ENCODE measurements at places on chromosomes 3 and 15.

- DNase-seq = no peak
These were observed 22.9 kb upstream of the TRA2B start for GRCh38 chr3:185960522-185961288.

GRCh38 chr3:196894557-196895295 is 27.0 kb downstream of the SENP5 start:
- DNase-seq = no peak

DNA sequence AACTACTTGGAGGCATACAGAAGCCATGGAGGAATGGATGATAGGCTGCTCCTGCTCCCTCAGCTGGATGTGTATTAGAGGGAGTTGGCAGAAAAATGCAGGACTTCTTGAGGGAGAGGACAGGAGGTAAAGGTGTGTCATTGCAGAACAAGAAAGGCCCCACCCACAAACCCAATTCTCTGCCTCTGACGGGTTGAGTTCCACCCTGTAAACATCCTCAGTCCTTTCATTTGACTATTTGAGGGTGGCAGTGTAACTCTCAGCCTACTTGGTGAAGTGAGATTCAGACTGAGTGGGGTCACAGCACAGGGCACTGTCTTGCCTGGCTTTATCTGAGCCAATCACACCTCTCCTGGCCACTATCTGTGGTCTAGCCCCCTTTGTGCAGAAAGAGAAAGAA is at the start of gene TPRG1:
TSS of gene TPRG1 (plus strand) at position 265 of the 400 bp plus-strand sequence. CDS start 35,414 bp downstream, outside the sequence.
- no peak for DNase-seq

DNA sequence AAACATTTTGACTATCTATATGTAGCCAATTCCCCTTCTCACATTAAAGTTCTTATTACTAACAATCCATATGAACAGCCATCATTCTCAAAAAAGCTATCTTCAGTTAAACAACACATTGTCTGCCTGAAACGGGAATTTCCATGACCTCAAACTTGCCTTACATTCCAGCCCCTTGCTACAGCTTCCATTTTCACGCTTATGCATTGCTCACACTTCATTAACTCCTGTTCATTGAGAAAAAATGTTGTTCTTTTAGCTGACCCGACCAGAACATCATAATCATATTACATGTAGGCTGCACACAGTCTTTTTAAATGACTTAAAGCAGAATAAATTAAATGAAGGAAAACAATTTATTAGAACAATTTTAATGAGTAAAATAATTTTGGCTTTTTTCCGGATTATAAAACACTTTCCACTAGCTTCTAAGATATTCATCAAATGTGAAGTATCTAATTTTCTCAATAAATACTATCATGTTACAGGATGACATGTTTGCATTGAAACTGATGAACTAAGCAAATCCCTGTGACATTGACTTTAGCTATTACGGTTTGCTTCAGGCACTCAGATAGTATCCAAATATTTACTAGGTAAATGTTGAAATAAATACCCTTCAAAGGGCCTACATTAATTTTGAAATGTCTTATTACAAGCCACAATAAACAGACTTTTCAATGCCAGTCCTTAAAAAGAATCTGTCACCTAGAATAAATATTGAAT is 49.9 kb downstream of the P3H2 start:
- no peak for DNase-seq

DNA sequence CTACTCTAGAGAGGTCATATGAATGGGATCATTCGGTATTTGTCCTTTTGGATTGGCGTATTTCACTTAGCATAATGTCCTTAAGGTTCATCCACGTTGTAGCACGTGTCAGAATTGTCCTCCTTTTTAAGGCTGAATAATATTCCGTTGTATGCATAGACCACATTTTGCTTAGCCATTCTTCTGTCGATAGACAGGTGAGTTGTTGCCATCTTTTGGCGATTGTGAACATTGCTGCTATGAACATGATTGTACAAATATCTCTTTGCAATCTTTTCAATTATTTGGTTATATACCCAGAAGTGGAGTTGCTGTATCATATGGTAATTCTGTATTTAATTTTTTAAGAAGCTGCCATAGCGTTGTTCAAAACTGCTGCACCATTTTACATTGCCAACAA is 52.4 kb upstream of the GOLGA8J start:
- DNase-seq = no peak

DNA sequence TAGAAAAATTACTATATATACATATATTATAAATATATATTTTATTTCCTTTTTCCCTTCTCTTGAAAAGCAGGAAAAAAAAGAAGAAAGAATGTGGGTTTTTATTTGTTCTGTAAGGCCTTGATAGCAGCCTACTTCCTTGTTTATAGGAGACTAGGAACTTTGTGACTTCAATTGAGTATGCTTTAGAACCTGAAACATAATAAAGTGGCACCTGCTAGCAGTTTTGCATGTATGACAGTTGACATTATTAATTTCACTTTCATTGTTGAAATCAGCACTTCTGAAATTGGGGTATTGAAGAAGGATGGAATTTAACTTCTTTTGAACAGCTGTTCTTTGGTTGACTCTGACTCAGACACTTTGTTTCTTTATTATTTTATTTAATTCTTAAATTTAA is 56.9 kb downstream of the GLCE start:
- DNase-seq = no peak

- DNase-seq = no peak
These were observed 108.8 kb downstream of the NTRK3 start for GRCh38 chr15:88147760-88148159.

DNA sequence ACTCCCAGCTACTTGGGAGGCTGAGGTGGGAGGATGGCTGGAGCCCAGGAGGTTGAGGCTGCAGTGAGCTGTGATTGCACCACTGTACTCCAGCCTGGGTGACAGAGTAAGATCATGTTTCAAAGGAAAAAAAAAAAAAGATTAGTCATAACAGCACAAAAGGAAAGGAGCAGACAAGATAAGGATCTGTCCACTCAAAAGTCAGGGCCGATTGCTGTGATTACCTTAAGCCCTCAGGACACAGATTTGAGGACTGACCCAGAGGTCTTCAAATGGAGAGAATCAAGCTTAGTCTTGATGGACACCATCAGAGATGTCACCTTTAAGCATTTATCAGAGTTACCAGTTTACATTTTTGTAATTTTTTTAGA is 23.9 kb upstream of the HEG1 start:
- no peak for DNase-seq

Measured in CD4-positive, alpha-beta T cell treated with Interferon alpha-2 for 1 hour (primary cell).